Lung microvascular endothelial cell (primary cell): ENCODE measurements at places on chromosomes 11 and 22.

- no peak for DNase-seq
These were observed 43.1 kb upstream of the GRAMD1B start for GRCh38 chr11:123386796-123387510.

DNA sequence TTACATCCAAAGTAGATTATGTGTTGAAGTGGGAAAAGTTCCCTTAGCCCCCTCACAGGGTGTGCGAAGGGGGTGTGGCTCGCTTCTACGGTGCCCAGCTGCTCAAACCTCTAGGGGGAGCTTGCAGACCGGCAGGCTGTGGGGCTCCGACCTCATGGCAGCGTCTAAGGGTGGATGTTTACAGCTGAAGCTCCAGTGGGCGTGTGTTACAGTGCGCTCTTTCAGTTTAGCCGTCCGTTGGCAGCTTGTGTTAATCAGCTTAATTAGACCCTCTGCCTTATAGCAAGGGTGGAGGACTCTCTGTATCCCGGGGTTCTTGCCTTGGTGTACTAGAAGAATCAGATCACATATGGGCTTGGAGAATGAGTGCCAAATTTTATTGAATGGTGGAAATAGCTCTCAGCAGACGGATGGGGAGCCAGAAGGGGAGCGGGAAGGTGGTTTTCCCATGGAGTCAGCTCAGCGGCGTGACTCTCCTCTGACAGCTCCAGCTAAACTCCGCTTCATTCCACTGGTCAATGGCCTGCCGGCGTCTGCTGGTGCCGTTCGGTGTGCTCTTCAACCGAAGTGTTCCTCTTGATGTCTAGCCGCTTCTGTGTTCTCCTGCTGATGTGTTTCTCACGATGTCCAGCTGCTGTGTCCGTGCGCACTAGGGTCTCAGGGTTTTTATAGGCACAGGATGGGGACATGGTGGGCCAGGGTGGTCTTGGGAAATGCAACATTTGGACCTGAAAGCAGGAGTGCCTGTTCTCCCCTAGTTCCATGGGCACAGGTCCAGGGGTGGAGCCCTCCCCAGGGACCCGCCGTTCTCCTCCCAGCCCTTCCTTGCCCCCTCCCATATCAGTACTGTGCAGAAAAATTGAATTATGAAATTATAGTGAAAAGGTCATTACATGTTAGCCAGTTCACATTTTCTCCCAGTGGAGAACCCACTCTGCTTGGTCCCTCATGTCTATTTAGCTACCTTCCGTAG is 28.6 kb upstream of the OR10G7 start:
- DNase-seq, result peak; percentile 74

DNA sequence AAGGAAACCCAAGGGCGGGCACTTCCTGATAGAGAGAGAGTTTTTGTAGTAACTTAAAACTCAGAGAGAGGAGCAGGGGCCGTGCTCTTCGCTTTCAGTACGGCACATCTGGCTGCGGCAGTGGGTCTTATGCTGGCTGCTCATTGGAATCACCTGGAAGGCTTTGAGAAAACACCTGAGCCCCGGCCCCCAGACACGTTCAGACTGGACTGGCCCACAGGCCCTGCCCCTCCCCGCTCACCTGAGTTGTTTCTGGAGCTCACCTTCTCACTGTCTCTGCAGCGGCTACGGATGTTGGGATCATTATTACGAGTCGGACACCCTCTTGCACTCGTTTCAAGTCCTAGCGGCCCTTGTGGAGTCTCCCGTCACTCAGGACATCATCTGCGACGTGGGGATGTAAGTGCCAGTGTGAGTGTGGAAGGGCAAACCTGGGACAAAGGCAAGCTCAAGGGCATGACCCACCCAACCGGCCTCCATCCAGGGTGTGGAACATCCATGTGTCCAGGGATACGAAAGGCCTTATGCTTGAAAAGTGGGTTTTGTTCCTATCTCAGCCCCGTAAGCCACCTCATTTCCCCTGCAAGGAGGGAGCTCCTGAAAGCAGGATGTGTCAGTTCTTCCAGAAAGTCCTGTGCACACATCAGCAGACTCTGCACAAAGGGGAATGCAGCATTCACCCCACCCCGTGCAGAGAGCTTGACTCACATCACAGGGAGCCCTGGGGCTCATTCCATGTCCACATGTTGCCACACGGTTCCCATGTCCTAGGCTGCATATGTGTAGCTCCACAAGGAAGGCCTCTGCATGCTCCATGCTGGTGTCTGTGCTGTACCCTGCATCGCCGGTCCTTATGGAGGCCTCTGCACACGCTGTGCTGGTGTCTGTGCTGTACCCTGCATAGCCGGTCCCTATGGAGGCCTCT is 5.4 kb downstream of the NADSYN1 start:
- DNase-seq, result no peak

GRCh38 chr22:50699756-50700386 is 27.2 kb downstream of the SHANK3 start:
- DNase-seq, result no peak

GRCh38 chr11:126355926-126356897 is 726 bp downstream of the ST3GAL4 start:
- peak; percentile 22 for DNase-seq

DNA sequence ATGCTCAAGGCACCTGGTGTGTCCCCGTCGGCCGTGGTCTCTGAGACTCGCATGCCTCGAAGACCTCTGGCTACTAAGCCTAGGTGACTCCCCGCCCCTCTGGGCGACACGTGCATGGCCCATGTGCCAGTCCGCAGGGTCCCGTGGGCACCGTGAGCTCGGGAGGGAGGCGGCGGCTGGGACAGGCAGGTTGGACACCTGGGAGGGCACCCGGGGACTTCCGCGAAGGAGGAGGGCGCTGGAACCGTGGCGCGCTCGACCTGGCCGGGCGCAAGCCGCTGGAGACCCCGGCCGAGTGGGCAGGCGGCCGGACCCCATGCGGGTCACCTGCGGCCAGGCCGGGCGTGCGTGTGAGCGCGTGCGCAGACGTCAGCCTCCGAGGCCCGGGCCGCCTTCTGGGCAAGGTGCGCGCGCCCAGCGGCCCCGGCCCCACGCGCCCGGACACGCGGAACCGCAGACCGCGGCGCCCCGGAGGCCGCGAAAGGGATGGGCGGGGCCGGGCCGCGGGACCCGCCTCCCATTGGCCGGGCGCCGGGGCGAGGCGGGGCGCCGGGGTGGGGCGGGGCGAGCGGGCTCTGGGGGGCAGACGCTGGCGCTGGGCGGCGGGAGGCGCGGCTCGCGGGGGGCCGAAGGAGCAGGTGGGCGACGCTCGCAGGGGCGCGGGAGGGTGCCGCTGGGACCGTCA is 579 bp upstream of the RASD2 start:
- DNase-seq, result peak; percentile 21

DNA sequence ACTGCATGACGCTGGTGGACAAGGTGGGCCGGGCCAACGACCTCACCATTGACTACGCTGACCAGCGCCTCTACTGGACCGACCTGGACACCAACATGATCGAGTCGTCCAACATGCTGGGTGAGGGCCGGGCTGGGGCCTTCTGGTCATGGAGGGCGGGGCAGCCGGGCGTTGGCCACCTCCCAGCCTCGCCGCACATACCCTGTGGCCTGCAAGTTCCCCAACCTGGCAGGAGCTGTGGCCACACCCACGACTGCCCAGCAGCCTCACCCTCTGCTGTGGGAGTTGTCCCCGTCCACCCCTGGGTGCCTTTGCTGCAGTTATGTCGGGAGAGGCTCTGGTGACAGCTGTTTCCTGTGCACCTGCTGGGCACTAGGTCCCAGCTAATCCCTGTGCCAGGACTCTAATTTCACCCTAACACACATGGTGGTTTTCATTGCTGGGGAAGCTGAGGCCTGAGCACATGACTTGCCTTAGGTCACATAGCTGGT is 49.0 kb upstream of the PPP6R3 start:
- DNase-seq, result no peak

DNA sequence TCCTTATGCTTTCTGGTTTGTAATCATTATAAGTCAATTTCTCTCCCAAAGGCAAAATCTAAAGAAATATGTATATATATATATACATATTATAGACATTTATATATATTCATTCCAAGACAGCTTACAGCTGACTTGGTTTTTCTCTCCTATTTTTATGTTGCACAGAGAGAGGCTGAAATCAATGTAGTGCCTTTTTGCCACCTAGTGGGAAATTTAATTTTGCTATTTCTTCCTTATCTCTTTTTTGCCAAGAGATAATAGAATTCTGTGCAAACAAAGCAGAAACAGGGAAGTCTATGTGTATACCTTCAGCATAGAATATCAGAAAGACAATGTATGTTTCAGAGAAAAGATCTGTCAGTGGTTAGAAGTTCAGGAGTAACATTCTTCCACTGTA is 186.0 kb upstream of the ANO5 start:
- DNase-seq, result no peak

- no peak for DNase-seq
These were observed 25.4 kb upstream of the GSTP1 start for GRCh38 chr11:67558084-67558772.

GRCh38 chr11:7846003-7846402 is 49.3 kb upstream of the OR5P2 start:
- DNase-seq, result no peak

DNA sequence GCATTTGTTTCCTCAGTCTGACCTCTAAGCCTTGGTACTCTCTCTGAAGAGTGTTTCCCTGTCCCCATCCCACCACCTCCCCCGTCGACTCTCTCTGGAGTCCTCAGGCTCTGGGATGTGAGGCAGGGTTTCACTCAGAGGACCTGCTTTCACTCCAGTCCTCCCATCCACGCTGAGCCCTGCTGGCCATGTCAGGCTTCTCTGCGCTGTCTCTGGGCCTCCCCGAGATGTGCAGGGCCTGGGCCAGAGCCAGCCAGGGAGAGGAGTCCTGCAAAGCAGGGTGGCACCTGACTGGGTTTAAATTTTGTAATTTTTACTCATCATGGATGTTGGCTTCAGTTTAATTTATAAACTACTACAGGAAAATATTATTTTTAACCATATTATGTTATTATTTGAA is 3.3 kb downstream of the SCGB2A2 start:
- DNase-seq, result no peak

DNA sequence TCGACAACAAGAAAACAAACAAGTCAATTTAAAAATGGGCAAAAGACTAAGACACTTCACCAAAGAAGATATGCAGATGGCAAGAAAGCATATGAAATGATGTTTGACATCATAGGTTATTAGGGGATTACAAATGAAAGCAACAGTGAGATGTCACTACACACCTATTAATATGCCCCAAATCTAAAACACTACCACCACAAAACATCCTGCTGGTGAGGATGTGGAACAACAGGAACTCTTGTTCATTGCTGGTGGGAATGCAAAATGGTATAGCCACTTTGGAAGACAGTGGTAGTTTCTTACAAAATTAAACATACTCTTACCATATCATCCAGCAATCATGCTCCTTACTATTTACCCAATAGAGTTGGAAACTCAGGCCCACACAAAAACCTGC is 29.0 kb downstream of the PRRG4 start:
- DNase-seq, result no peak

GRCh38 chr11:110305169-110306018 is 9.0 kb upstream of the RDX start:
- peak; percentile 70 for DNase-seq

DNA sequence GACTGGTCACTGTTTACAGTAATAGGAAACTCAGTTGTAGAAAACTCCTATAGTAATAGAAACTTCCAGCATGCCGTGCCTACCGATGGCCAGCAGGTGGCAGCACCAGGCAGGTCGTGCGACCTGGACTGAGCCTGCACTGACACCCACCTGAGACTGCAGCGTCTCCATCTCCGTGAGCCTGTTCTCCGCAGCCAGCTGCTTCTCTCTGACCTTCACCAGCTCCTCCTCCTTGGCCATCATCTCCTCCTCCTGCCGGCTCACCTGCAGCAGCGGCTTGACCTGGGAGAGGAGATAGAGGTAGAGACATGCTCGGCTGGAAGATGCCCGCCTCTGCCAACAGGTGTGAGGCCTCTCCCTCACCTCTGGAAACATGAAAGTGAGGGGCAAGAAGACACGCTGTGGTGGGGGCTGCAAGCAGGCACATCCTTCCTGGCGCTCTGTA is 48.5 kb downstream of the APOL1 start:
- peak; percentile 66 for DNase-seq

DNA sequence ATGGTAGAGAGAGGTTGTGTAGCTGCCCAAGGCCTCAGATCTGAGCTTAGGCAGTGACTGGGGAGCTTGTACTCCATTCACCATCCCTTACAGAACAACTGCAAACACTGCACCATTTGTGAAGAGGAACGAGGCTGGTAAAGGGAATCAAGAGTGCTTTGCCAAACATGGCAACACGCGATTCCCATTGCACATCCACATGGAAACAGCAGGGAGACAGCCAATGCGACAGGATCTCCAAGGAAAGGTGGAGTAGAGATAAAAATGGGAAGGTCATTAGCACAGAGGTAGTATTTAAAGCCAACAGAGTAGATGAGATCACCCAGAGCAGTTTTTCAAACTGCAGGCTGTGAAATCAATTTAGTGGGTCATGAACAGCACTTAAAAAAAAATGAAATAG is 42.0 kb downstream of the TCF20 start:
- DNase-seq, result no peak

DNA sequence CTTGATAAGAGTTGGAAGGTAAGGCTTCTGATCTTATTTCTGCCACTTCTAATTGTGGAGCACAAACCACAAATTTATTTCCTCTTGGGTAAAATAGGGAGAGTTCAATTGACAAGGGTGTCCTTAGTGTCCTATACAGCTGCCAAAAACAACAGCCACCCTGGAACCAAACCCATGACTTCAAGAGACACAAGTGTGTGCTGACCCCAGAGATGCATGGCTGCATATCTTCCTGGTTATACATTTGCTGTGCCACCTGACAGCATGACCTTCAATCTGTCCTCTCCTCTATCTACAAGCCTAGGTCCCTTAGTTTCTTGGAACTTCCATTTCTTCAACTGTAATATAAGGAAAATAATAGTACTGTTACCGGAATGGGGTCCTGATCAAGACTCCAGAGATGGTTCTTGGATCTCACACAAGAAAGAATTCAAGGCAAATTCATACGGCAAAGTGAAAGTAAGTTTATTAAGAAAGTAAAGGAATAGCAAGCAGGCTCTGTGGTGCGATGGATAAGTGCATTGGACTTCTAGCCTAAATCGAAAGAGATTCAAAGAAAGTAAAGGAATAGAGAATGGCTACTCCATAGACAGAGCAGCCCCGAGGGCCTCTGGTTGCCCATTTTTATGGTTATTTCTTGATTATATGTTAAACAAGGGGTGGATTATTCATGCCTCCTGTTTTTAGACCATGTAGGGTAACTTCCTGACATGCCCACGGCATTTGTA is 15.5 kb upstream of the TMEM123 start:
- no peak for DNase-seq

DNA sequence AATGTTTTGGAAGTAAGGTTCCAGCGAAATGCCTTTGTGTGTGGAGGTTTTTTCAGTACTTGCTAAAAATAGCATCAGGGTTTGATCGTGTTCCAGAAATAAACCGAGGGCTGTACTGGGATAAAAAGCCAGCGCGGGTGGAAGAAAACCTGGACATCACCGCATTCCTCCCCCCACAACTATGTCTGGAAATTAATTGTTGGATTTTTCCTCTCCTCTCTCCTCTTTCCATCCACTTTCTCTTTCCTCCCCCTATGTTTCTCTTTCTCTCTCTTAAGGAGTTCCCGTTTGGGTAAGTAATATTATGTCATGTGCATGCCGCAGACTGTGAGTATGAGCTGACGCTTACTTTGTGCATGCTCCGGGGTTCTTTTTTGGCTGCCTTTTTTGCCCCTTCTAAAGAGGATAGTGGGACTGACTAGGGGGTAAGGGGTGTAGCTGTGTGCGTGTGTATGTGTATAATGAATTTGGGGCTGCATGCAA is 104.2 kb upstream of the HSD17B12 start:
- no peak for DNase-seq
